ENCODE measurements at places on chromosomes 3 and 15.

DNA sequence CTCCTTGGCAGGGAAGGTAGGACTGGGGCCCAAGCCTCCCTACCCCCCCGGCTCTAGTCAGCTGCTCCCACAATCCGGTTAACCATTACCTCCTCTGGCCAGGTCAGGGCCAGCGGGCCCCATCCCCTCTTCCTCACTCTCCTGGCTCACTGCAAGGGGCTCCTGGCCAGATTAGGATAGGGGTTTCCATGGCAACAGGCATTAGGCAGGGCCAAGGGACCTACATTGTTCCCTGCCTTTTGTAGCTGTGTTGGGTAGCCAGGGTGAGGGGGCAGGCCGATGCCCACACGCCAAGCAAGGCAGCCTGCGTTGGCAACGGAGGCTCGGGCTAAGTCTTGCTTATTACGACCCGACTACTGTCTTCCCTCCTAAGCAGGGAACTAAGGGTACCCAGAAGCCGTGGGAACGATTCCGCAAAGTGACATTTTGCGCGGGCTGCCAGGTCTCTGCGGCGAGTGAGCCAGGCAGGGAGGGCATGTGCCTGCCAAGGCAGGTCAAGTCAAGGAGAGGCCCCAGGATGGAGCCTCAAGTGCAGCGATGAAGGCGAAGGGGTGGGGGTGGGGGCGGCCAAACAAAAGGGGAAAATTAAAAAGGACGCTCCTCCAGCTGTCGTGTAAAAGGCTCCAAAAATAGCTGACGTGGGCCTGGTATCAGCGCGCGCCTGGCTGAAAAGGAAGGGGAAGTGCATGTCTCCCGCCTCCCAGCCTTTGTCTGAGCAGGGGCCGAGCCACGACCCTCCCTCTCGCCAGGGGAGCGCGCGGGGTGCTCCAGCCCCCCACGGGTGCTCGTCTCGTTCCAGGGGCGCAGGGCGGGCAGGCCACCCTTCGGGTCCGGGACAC lies 919 bp downstream of the IDH2 start:
- DNase-seq: no peak

DNA sequence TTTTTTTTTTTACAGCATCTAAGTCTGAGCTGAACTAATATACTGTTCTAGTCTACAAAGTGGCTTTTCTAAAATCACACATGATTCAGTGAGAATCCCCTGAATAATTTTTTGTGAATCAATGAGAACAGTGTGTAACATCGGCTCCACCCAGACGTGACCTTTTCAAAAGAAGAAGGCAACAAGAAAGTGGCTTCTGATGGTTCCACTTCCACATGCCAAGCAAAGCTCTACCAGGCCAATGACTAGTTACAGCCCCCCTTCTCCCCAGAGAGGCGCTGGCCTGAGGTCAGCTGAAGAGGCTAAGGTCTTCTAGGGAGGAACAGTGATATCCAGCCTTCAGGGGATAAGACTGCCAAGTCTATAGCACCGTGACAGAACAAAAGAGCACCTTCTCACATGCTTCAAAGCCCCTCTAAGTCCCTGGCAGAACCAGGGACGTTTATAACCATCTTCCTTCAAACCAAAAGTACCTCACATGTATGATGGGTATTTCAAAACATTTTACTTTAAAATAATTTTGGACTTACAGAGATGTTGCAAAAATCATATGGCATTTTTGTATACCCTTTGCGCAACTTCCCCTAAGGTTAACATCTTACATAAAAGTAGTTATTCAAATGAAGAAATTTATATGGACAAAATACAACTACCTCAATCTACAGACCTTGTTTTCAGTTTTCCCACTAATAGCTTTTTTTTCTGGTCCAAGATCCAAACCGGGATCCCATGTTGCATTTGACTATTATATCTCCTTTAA lies 177.9 kb downstream of the OSBPL10 start:
- DNase-seq: no peak

- DNase-seq: no peak
These were observed 25.3 kb downstream of the ADGRG7 start for GRCh38 chr3:100634493-100635272.

- peak; percentile 12 for DNase-seq
These were observed 631 bp downstream of the NKTR start for GRCh38 chr3:42600958-42601675.

- DNase-seq: no peak
These were observed 112.4 kb downstream of the CACNA1D start for GRCh38 chr3:53606793-53607192.

- no peak for DNase-seq
These were observed 67.8 kb downstream of the GPR176 start for GRCh38 chr15:39852250-39852649.

GRCh38 chr15:68578980-68579935 lies at the start of gene CORO2B:
CORO2B (plus strand) TSS chr15:68578993; CDS start chr15:68579263, 270 bp downstream.
- DNase-seq: peak; percentile 26

Data from NCI-H1436 (cell line).